Stimulated activated CD8-positive, alpha-beta memory T cell treated with anti-CD3 and anti-CD28 coated beads, Interleukin-4, amount 100 ng/mL, for 1 hour (primary cell): ENCODE measurements at places on chromosomes 4 and X.
A peak's percentile ranks its signal among the peaks of the same experiment; 100 is the strongest.

DNA sequence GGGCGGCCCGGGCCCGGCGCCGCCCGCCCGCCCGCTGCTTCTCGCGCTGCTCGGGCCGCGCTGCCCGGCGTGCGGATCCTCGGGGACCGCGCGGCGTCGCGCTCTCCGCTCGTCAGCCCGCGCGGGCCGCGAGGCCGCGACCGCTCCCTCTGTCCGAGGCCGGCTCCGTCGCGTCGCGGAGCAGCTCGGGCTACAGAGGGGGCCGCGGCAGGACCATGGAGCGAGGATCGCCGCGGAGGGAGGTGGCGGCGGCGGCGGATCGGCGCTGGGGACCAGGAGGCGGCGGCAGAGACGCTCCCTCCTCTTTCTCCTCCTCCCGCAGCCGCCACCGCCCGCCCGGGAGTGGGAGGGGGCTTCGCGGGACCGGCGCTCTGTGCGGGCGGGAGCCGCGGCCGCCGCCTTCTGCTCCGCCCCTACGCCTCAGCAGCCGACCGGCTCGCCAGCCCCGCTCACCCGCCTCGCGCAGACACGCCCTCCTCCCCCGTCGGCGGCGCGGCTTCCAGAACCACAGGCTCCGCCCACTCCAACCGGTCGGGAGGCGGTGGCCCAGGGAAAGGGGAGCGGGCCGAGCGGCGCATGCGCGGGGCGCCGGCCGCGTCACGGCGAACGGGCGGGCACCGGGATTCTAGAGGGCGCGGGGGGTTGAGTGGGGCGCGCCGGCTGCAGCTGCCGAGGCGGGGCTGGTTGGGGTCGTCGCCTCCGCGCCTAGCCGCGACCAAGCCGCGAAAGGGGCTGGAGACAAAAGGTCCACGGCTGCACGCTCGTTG lies at the start of gene CASK:
TSS of gene CASK (minus strand) at position 344 of the 767 bp plus-strand sequence. CDS start 566 bp downstream, outside the sequence.
- peak; percentile 46 for DNase-seq

DNA sequence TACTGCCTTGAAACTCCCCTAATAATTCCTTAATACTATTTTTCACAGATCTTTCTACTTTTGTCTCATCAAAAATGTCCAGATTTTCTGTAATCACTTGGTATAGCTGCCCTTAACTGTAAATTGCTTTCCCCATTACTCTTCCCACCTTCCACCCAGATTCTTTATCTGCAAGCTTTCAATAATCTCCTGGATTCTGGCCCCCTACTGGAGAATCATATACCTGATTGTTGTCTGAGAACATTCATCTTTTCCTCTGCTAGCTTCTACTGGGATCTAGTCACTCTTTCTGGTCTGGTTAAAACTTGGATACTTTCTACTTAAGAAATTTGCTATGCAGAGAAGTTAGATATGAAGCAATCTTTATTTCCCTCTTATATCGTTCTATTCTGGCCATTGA lies 552.6 kb downstream of the PCDH19 start:
- DNase-seq = no peak

DNA sequence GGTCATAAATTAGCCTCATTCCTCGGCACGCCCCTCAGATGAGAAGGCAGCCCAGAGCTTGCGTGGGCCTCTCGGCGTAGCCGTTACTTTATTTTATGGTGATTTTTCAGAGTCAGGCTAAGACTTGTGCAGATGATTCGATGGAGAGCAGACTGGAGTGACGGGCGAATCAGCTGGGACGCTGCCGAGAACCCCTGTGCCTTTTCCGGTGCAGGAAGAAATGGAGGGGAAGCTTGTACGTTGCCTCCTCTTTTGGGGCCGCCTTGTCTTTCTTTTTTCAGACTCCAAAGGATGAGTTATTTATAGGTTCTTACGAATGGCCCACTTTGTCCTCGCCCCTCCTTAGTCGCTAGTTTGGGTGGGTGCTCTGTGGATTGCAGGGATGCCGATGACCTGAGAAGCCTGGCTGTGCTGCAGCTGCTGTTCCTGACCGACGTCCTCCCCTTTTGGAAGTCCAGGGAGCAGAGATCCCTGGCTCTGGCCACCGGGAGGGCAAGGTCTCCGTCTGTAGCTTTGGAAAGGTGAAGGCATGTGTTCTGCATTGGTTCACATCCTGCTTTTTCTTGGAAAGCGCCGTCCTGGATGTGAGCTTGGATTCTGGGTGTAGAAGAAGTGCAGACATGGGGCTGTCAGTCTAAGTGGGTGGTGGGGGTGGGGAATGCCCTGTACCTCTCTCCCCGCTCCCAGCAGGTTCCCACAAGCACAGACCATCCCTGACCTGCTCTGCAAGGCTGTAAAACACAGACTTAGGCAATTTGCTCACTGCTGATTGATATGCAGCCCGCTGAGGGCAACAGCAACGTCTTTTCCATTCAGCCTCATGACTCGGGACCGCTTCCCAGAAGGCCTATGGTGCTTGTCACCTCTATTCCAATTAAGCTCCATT lies 9.3 kb downstream of the SORCS2 start:
- DNase-seq = no peak

GRCh38 chr4:123674762-123675465 lies 278.3 kb downstream of the SPRY1 start:
- DNase-seq = no peak

DNA sequence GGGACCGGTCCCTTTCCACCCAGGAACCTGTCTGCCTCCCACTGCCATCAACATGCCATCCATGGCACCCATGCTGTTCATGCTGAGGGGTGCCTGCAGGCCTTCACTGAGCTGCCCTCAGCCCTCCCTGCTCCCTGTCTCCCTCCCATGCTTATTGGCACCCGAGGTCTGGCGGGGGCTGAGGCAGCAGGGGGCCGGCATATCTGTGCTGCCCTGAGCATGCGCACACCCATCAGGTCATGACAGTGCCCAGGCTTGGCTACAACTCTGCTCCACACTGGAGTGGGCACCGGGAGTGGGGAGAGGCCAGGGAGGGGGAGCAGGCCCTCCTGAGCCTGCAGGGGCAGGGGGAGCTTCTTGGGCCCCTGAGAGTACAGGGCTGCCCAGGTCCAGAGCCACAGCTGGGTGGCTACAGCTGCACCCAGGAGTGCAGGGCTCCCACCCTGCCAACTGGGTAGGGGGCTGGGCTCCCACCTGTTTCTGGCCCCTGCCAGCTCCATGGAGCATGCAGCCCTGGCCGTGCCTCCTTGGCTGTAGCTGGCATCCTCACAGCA lies 395.8 kb upstream of the DMD start:
- DNase-seq = no peak

DNA sequence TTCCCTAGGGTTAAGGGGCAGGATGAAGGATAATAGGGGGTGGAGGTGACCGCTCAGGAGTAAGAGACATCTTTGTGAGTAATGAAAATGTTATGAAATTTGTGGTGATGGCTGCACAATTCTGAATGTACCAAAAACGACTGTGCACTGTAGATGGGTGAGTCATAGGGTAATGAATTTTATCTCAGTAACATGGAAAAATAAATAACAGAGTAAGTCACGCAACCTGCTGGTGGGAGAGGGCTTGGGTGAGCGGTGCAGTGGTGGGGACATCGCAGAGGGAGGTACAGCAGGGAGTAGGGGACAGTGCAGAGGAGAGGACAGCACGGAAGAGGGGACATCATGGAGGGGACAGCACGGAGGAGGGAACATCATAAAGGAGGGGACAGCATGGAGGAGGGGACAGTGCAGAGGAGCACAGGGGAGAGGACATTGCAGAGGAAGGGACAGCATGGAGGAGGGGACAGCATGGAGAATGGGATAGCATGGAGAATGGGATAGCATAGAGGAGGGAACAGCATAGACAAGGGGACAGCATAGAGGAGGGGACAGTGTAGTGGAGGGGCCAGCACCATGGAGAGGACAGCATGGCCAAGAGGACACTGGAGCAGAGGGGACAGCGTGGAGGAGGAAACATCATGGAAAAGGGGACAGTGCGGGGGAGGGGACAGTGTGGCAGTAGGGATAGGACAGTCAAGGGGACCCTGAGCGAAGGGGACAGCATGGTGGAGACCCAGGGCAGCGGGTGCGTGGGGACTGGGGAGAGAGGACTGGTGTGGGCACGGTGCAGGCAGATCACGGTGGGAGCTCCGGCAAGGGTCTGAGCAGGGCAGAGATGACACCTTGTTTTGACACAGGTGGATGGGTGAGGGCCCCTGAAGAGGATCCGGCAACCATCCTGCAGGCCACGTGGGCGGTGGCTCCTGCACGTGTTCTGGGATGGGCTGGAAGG lies 68.5 kb upstream of the MXD4 start:
- no peak for DNase-seq

GRCh38 chrX:110172215-110172614 lies 145.7 kb downstream of the AMMECR1 start:
- DNase-seq = no peak

- DNase-seq = no peak
These were observed 41.6 kb downstream of the NPNT start for GRCh38 chr4:105936901-105937300.

- DNase-seq = no peak
These were observed 74.2 kb downstream of the BEND4 start for GRCh38 chr4:42078184-42078801.

DNA sequence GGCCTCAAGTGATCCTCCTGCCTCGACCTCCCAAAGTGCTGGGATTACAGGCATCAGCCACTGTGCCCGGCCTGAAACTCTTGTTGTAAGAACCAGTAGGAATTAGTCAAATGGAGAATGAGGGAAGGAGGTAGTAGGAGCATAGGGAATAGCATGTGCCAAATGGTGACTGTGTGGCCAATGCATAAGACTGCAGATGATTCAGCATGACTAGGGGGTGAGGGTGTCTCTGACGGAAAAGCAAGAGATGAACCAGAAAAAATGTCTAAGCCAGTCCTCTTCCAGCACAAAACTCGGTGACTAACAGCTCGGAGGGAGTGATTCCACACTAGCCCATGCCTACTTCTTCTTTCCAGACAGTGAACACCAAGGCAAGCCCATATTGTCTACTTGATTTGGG lies 58.2 kb upstream of the DUSP21 start:
- DNase-seq = no peak

- DNase-seq = no peak
These were observed 34.8 kb downstream of the DOCK11 start for GRCh38 chrX:118530219-118530911.

DNA sequence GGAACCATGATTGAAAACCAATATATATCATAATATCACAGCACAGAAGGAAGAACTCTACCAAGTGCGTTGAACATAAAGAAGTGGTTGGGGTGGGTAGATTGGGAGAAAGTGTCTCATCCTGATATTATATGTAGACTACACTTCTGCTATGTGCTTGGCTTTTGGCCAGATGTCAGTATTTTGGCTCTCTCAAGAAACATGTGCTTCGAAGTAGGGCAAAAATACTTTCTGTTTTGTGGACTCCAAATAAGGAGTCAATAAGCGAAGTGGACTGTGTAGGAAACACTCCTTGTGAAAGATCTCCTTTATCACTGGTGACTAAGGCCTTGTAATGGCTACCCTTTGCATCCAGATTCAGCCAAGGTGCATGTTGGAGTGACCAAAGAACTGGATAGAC lies 7.8 kb upstream of the HPSE start:
- no peak for DNase-seq

DNA sequence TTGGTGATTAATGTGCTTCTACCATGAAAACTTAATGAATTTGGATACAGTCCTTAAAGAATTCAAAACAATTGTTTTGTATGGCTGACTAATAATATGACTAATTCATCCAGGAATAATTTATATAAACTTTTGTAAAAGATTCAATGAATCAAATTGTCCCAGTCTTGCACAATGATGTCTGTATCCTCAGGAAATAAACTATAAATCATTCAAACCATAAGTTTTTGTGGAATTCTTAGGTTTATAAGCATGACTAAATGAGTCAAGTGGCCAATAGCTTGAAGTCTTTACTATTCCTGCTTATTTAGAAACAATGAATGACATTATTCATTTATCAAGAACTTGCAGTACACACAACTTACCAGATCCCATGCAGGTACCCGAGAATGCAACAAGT lies 935.0 kb upstream of the INTU start:
- no peak for DNase-seq

- no peak for DNase-seq
These were observed 914.5 kb downstream of the NLGN4X start for GRCh38 chrX:5314148-5314547.

- DNase-seq = no peak
These were observed 269.7 kb downstream of the GPC3 start for GRCh38 chrX:133715715-133716114.

DNA sequence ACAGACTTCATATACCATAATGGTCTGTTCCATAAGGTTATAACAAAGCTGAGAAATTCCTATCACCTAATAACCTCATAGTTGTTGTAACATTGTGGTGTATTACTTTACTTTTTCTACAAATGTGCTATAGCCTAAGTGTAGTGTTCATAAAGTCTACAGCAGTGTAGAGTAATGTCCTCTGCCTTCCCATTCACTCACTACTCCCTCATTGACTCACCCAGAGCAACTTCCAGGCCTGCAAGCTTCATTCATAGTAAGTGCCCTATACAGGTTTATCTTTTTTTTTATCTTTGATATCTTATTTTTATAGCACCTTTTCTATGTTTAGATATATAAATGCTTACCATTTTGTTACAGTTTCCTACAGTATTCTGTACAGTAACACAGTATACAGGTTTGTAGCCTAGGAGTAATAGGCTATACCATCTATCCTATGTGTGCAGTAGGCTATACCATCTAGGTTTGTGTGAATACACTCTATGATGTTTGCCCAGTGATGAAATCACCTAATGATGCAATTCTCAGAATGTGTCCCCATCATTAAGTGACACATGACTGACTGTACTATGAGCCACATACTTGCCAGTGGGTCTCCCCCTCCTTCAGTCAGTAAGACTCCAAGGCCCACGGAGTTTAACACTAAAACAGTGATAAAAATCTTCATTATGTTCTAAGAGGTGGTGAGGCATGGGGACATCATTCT lies 299.9 kb downstream of the UNC5C start:
- no peak for DNase-seq

DNA sequence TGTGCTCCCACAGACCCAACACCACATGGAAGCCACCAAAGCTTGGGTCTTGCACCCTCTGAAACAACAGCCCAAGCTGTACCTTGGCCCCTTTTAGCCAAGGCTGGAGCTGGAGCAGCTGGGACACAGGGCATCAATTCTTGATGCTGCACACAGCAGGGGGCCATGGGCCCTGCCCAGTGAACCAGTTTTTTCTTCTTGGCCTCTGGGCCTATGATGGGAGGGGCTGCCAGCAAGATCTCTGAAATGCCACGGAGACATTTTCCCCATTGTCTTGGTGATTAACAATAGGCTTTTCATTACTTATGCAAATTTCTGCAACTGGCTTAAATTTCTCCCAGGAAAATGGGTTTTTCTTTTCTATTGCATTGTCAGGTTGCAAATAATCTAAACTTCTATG lies 49.0 kb downstream of the SPANXA2 start:
- no peak for DNase-seq

- DNase-seq = no peak
These were observed 46.8 kb upstream of the ELF2 start for GRCh38 chr4:139223682-139224317.

DNA sequence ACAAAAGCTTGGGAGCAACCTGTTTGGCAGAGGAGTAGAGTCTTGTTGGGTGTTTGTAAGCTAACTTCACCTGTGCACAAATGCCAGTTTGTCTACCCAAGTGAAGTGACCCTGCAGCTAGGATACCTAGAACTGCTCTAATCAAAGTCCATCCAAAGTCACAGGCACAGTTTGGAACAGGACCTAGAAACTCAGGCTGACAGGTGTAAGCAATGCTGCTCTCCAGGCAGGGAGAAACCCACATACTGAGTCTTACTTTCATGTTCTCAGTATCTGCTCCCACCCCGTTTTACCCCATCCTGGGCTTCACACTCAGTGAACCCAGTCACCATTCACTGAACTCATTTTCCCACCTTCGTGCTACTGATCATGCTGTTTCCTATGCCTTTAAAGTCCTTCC lies 40.3 kb downstream of the MAML3 start:
- no peak for DNase-seq

GRCh38 chr4:48225368-48226141 lies 44.1 kb downstream of the TEC start:
- no peak for DNase-seq
